ENCODE measurements at places on chromosomes 6 and 20. TPM values are rescaled to one million over a fixed set of nuclear protein-coding genes. Genes with fewer than 3 reads are reported as not detected.

GRCh38 chr6:79634491-79635231 is 3.5 kb downstream of the SH3BGRL2 start:
- no peak for DNase-seq

GRCh38 chr6:144662812-144663365 is 377.8 kb downstream of the UTRN start:
- DNase-seq: no peak

- no peak for DNase-seq
Measured at GRCh38 chr6:9405369-9405768, 970.0 kb upstream of the SLC35B3 start.

GRCh38 chr6:29916741-29917140 is 25.6 kb upstream of the HLA-A start:
- no peak for DNase-seq

DNA sequence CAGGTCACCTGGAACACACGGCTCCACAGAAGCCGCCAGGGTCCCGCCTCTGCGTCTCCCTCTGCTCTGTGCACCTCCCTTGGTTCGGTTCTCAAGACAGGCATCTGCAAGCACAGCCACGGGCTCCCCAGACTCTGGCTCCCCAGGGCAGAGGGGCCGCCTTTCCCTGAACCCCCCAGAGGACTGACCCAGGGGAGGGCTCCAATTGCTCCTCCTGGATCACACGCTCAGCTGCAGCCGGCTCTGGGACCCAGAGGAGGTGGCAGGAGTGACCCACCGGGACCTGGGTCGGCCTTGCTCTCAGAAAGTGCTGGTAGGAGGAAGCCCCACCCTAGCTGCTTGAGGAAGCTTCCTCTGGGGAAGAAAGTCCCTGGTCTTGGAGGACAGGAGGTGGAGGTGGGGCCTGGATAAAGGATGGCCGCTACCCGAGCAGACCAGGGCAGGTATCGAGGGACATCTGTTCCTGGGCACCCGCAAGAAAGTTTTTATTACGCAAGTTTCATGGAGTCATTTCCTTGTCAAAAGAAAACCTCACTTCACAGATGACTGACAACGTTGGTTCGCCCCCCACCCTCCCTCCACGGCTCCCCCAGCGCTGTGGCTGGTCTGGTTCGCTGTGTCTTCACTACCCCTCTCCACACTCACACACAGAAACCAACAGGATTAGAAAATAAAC is 103.9 kb upstream of the AFDN start:
- peak; percentile 48 for DNase-seq

DNA sequence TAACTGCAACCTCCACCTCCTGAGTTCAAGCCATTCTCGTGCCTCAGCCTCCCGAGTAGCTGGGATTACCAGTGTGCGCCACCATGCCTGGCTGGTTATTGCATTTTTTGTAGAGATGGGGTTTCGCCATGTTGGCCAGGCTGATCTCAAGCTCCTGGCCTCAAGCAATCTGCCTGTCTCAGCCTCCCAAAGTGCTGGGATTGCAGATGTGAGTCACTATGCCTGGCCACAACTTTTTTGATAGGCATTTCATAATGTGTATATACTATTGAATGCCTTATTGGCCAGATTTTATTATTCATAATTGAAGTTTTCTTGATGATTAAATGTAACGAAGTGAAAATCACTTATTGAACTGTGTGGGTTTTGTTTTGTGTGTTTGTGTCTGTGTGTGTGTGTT is 27.9 kb downstream of the FIG4 start:
- no peak for DNase-seq

DNA sequence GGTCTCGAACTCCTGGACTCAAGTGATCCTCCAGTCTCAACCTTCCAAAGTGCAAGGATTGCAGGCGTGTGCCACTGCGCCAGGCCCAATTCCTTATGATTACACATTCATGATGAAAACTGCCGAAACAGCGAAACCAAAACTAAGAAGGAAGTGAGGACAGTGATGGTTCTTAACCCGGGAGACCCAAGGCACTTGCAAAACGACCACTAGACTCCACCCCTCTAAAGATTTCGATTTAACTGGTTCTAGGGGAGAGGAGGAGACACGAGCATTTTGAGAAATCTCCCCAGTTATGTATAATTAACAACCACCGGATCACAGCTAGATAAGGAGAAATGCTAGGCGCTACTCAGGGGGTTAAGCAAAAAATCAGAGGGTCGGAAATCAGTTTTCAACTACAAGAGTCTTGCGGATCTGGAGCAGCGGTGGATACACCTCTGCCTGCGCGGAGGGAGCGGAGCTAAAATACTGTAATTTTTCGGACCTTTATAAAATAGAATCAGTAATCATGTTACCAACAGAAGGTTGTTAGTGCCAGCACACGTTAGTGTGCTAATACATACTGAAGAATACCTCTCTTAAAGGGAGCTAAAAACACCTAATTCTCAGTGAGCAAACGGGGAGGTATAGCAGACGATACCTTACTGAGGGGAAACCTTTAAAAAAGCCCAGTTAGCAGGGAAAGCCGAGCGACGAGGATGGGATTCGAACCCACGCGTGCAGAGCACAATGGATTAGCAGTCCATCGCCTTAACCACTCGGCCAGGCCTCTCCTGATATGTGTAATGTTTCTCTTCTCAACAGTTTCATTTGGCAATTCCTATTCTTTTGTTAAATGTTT is 60.0 kb upstream of the BTN3A2 start:
- peak; percentile 93 for DNase-seq

- no peak for DNase-seq
Measured at GRCh38 chr6:91834813-91835212, 1247.9 kb upstream of the MAP3K7 start.

DNA sequence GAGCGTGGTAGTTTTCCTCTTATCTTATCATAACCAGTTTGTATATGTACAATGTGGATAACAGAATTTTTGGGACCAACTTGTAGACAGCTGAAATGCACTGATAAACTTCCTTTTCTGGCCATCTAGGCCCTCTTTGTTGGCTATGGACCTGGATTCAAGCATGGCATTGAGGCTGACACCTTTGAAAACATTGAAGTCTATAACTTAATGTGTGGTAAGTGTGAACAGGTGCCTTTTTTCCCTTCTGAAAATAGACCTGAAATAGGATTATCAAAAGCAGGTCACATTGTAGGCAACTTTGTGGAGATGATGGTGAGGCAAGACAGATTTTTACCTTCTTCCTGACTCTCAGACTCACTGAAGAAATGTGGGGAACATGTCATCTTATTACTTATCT is 67.8 kb downstream of the ENPP1 start:
- DNase-seq: no peak

GRCh38 chr6:5103250-5103649 is 18.1 kb downstream of the PPP1R3G start:
- no peak for DNase-seq

- no peak for DNase-seq
Measured at GRCh38 chr6:107977283-107977682, 19.3 kb upstream of the SEC63 start.

GRCh38 chr6:167079853-167080297 is 43.0 kb upstream of the CCR6 start:
- DNase-seq: no peak

- DNase-seq: no peak
Measured at GRCh38 chr6:45388328-45388727, 10.6 kb upstream of the SUPT3H start.

DNA sequence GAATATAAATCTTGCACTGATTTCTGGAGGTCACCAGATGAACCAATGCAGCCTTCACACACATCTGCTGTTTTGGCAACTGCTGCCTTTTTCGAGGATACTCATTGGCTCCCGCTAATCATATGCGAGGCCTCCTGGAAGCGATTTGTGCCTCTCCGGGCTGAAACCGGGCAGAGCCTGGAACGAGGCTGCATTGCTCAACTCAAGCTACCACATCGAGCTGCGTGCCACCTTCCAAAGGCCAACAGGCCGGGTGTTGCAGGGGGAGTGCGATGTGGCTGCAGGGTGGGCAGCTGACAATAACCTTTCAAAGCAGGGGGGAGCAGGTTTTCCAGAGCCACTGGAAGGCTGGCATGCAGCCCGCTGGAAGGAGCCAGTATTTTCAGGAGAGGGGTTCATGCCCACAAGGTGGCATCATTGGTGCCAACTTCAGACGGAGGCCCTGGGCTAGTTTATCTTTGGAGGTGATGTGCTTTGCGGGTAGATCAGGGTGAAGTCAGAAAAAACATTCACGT is 122.6 kb upstream of the IFNGR1 start:
- DNase-seq: peak; percentile 67

GRCh38 chr6:143612186-143612585 is 65.6 kb upstream of the PHACTR2 start:
- no peak for DNase-seq

- no peak for DNase-seq
Measured at GRCh38 chr20:53752583-53752970, 158.9 kb upstream of the ZNF217 start.

DNA sequence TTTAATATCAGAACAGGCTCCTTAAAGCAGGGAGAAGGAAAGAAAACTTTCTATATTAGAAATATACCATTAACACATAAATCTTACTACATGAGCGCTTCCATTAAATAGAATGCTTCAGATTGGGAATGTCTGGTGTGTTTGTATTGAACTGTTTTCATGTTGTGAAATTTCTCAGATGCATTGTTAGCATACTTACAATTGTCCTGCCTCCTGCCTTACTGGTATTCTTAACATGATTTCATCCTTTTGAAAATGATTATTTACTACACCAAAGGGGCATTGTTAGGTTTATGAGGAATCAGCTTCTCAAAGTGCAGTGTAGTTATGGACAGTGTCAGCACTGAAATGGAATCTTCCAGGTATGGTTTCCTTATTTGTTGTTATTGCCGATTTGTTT is 145.6 kb downstream of the MTFR2 start:
- no peak for DNase-seq

DNA sequence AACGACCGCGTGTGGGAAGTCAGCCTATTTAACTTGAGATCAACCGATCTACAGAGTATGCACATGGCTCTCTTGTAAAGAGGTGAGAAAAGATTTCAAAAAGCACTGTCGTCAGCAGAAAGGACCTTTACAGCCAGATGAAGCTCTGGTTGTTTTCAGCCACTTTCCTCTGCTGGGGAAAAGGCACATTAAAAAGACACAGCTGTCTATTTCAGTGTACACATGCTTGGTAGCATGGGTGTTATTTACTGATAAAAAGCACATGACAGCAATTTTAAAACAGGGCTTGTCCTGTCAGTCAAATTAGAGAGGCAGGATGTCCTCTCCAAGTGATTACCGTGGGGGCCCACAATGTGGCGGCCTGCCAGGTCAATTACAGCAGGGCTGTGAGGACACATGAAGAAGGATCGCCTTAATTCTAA is 188.9 kb downstream of the PRKN start:
- no peak for DNase-seq

DNA sequence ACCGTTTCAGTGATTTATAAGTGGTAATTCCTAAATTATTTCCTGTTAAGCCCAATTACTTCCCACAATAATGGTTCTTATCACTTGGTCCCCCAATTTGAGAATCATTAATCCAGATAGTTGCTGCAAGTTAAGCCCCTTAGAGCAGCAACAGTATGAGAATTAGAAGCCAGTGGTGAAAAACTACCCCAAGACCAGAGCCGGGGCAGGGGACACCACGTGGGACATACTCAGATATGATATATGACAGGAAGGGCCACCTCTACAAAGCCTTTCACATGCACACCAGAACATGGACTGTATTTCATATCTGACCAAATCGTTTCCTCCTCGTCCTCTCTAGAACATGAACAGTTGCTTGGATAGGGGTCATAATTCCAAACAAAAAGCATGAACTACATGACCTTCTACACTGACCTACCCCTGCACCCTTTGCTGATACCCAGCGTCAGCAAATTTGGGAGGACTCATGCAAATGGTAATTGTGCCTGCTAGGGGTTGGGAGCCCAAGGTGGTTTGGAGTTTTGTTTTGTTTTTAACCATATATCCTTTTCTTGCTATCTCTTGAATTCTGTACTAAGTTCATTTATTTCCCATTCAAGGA is 3.9 kb downstream of the JAG1 start:
- DNase-seq: no peak

The ID1 gene
- total RNA-seq: 380 TPM

The LAMA2 gene
- total RNA-seq: 2.3 TPM

The ZKSCAN3 gene
- 5.9 TPM for total RNA-seq

The GSTA3 gene
- not detected for total RNA-seq

The BCAS4 gene
- 25.0 TPM for total RNA-seq

The TNF gene
- not detected for total RNA-seq

The C20orf96 gene
- 29.4 TPM for total RNA-seq

The BPIFB4 gene
- not detected for total RNA-seq

The OXT gene
- total RNA-seq: not detected

The ABT1 gene
- 21.8 TPM for total RNA-seq

The WFDC2 gene
- 994 TPM for total RNA-seq

The TBXT gene
- total RNA-seq: 2.3 TPM
